ENCODE measurements at places on chromosomes 16 and 17.
A peak's percentile ranks its signal among the peaks of the same experiment; 100 is the strongest.

DNA sequence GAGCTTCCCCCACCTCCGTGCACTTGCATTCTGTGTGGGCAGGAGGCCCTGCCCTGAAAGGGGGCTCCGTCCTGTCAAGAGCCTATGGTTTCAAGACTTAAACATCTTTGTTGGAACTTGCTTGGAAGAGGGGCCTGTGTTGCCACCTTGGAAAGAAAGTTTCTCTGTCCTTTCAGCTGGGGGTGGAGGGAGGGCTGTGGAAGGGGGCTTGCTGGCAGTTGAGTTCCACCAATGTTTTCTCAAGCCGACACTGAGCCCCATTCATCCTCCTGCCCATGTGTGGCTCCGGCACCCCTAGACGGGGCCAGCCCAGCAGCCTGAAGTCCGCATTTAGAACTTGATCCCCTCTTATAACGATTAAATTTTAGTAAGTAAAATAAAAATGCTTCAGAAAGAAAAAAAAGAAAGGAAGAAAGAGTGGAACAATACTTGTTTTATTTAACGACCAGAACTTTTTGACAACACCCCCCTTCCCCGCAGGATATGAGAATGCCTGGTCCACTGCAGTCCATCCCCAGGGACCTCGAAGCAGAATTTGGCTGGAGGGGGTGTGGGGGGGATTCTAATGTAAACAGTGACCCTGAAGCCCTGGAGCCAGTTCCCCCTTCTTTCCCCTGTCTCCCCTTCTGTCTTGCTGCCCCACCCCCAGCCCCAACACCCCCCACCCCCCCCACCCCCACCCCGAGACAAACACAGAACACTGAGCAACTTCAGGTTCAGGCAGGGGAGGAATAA, 26.9 kb upstream of the CLEC18A start:
- no peak for DNase-seq

- DNase-seq: no peak
Measured at GRCh38 chr16:57051696-57052228, 40.6 kb upstream of the CPNE2 start.

DNA sequence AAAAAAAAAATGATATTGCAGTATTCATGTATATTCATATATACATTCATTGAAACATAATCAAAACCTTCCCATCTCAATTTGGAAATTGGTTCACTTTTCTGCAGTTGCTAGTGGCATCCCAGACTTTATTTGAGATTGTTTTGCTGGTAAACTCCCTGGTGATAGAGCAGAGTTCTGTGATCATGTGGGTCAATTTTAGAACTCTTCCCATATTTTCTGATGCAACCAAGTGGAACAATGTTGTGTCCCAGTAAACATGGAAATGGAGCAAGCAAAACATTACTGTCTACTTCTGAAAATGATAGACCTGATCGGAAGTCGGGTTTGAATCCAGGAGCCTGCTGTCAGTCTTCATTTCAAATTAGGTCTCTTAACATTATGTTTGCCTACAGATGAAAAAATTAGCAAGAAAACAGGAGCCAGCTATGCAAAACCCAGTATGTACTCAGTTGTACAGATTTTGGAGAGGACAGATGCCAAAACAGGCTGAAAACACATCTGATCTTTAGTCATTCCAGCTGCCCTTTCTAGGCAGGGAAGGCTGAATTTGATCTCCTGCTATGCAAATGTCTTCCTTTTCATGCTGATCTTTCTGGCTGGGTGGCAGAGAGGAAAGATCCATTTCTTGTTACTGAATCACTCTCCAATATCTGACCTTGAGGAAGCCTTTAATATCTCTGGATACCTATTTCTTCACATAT, 786.6 kb upstream of the SOX9 start:
- DNase-seq: no peak

GRCh38 chr17:35245196-35245486, 2.3 kb downstream of the SLFN5 start:
- DNase-seq: no peak

DNA sequence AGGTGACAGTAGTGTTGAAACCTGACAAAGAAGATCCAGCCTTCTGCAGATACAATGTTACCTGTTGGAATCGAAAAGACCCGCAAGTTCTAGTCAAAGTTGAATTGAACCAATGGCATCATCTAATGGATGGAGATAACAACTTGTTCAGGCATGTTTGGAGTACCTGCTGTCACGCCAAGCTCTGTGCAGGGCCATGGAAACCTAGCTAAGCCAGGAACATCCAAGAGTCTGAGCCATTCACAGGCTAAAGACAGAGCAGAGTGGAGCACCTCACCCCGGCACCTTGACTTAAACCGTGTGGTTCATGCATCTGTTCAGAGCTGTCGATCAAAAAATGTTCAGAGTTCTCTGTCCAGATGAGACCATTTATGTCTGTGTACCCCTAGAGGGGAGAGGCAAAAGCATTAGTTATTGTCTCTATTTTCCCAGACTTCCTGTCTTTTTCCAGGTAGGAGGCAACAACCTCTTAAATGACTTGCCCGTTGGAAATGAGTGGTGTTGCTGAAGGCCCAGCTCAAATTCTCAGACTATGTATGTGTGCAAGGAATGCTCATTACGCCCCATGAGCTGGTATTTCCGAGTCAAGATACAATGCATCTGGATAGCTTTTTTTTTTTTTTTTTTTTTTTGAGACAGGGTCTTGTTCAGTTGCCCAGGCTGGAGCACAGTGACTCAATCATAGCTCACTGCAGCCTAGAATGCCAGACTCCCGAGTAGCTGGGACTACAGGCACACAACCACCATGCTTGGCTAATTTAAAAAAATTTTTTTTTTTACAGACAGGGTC, 44.9 kb upstream of the XYLT1 start:
- DNase-seq: no peak

DNA sequence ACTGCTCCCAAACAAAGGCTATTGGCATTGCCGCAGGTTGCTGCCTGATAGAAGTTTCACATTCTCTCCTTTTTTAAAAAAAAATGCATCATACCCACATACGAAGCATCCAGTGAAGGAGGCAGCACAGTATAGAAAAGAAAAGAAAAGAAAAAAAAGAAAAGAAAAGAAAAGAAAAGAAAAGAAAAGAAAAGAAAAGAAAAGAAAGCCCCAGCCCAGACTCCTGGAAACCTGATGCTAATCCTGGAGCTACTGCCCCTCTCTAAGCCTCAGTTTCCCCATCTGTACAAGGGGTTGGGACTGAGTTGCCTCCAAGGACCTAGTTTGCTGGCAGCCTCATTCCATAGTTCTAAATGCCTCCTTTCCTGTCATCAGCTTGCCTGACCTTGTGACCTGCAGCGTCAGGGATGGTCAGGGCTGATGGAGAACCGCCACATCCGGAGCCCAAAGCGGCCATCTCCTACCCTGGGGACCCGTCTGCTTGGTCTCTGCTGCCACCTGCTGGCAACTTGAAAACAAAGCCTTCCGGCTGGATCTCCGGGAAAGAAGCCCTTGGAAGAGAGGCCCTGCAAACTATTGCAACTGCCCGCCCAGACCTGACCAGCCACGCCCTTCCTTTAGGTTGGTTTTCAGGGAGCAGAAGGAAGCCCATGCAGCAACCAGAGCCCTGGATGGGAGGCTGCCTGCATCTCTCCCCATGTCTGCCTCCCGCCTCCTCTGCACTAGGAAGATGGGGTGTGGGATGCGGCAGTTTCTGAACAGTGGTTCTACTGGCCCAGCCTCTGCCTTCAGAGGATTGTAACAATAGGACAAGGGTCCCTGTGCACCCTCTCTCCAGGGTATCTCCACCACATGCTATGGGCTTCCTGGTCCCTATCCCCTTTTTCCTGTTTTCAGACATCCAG, 13.0 kb downstream of the AIPL1 start:
- DNase-seq: peak; percentile 35

GRCh38 chr16:57379579-57379978, 7.3 kb downstream of the CX3CL1 start:
- no peak for DNase-seq

GRCh38 chr16:50778284-50779163, 36.6 kb downstream of the CYLD start:
- no peak for DNase-seq

- DNase-seq: no peak
Measured at GRCh38 chr16:27722207-27722606, 172.3 kb downstream of the KATNIP start.

- no peak for DNase-seq
Measured at GRCh38 chr17:44767493-44767892, 8.7 kb downstream of the ADAM11 start.

DNA sequence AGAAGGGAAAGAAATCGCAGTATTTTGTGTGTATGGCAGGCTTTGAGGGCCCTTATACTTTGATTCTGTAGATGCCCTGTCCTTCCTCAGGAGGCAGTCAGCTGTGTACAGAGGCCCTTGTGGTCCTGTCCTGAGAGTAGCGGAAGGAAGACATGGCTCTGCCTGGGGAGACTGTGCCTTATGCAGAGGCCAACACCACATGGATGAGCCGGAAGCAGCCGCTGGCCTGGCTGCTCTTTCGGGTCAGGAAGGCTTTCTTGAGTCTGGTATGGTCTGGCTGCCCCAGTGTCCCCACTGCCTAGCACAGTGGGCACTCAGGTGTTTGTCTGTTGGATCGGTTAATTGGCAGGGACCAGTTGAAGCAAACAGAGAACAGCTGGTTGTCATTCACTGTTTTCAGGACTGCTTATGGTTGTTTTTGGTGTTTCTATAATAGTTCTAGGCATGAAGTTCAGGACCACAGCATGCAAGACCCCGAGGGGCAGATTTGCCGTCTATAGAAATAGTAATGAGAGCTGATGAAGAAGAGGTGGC, 12.4 kb downstream of the USP10 start:
- DNase-seq: no peak

GRCh38 chr16:52834736-52835465, 217.8 kb downstream of the CHD9NB start:
- DNase-seq: no peak

GRCh38 chr17:32283745-32284201, 18.1 kb downstream of the RHBDL3 start:
- no peak for DNase-seq

GRCh38 chr16:2821487-2822157, 4.6 kb downstream of the PRSS21 start:
- DNase-seq: no peak

DNA sequence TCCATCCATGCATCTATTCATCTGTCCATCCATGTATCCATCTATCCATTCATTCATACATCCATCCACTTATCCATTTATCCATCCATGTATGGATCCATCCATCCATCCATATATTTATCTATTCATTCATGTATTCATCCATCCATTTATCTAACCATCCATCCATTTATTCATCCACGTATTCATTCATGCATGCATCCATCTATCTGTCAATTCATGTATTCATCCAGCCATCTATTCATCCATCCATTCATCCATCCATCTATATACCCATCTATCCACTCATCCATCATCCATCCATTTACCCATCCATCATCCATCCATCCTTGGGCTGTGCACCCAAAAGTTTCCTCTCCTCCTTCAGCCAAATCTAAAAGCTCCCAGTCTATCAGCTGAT, 43.4 kb downstream of the GDE1 start:
- DNase-seq: no peak

DNA sequence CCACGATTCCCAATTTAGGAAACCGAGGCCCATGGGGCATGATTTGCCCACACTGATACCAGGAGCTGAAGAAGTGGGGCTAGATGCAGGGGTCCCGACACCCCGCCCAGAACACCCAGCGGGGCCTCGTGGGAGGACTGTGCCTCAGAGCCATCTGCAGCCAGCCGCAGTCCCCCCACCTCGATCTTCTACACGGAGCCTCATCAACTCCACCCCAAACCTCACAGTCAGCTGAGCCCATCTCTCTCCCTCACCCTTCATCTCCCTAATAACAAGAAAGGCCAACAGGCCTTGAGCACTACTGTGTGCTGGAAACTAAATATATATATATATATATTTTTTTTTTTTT, 4.2 kb downstream of the ITGAE start:
- no peak for DNase-seq

DNA sequence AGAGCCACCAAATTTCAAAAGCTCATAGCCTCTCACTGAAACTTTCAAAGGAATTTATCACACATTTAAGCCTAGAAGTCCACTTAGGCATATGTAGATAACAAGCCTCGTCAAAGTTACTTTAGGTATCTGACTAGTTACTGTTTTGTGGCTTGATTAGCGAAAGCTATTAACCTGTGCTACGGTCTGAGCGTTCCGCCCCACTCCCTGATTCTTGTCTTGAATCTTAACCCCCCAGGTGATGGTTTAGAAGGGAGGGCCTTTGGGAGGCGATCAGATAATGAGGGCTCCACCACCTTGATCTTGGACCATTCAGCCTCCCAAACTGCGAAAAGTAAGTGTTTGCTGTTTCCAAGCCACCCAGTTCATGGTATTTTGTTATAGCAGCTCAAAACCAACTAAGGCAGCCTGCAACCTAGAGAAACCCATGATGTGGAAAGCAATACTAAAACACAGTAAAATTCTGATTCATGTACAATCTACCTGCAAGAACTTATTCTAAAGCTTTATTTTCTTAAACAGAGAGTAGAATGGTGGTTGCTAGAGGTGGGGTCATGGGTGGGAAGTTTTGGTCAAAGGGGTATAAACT, 7.1 kb downstream of the HSDL1 start:
- no peak for DNase-seq
